ENCODE measurements at places on chromosomes 5 and 9.
A peak's percentile ranks its signal among the peaks of the same experiment; 100 is the strongest.

DNA sequence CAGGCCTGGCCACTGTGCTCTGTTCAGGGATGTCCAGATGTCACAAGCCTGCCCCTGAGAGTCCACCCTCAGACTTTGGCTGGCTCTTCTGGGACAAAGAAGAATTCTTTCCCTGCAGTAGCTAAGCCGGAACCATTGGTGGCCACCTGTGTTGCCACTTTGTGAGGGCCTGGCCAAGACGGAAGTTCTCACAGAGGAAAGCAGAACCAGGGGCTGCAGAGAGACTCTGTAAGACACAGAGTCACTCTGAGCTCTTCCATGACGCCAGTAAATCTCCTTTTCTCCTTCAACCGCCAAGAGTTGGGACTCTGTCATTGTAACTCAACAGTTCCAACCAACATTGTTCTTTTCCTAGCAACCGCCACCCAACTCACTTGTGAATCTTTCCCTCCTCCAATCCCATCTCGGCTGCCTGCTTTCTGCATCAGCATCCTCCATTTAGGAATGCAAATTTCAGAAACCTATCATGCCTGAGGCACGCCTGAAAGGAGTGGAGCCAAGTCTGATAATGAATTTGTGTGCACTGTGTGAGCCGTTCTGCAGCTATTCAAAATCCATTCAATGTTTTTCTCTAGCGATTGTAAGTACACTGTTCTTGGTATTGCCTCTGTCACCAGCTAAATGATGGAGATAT, 37.8 kb upstream of the ATP6V1G1 start:
- no peaks in the 10 kb centered on the region for H3K36me3 ChIP-seq
- H3K4me1 ChIP-seq: no peaks in the 10 kb centered on the region
- no peak overlapping the region for H3K4me3 ChIP-seq
- peaks cover 22% of the 10 kb centered on the region for H3K27me3 ChIP-seq
- DNase-seq: no peak

GRCh38 chr5:10695055-10695649, 65.9 kb downstream of the DAP start:
- H3K27ac ChIP-seq: no peak overlapping the region
- peaks cover 24% of the 10 kb centered on the region for H3K4me1 ChIP-seq
- H3K36me3 ChIP-seq: peaks cover 6% of the 10 kb centered on the region
- no peaks in the 10 kb centered on the region for H3K27me3 ChIP-seq

DNA sequence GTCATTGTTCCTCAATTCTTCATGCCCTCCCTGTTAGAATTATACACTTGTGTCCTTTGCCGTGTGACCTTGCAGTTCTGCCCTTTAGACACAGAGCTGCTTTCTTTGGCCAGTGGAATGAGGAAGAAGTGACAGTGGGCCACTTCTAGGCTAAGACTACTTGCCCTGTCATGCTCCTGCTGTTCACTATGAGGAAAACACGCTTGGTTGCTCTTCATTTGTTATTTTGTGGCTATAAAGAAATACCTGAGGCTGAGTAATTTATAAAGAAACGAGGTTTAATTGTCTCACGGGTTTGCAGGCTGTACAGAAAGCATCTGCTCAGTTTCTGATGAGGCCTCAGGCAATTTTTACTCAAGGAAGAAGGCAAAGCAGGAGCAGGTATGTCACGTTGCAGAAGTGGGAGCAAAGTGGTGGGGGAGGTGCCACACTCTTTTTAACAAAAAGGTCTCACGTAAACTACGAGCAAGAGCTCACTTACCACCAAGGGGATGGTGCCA, 279.1 kb upstream of the DMAC1 start:
- no peak overlapping the region for H3K4me3 ChIP-seq
- H3K27ac ChIP-seq: no peak overlapping the region
- no peaks in the 10 kb centered on the region for H3K36me3 ChIP-seq
- no peaks in the 10 kb centered on the region for H3K4me1 ChIP-seq
- no peak for DNase-seq
- no peaks in the 10 kb centered on the region for H3K27me3 ChIP-seq

- H3K36me3 ChIP-seq: no peaks in the 10 kb centered on the region
- H3K27ac ChIP-seq: no peak overlapping the region
- H3K4me1 ChIP-seq: peaks cover 21% of the 10 kb centered on the region
Observed at GRCh38 chr9:126857261-126857960, 3.0 kb upstream of the ZBTB34 start.

DNA sequence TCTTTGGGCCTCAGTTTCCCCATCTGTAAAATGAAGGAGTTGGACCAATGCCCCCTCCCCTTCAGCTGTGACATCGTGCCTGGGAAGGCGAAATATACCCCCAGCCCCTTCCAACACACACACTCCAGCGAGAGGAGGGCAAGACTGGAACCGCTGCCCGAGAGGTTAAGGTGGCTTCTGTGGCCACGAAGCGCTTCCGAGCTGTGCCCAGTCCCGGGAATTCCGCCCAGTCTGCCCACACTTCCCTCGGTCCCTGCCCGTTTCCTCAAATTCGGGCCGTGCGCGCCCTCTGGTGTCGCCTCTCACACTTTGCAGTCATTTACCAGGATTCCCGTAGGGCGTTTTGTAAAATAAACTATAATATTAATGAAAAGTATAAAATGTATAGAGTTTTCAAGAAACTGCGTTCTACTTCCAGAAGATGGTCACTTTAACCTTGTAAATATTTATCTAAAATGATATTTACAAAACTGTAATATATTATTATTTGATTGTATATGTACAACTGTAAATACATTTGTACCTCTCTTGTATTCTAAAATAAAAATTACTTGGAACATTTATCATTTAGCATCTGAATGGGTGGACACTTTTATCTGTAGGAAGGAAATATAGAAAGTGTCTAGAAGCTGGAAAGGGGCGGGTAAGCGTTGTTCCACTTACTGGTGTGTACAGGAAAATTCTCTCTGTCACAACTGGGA, 11.0 kb upstream of the EXOSC2 start:
- H3K36me3 ChIP-seq: no peaks in the 10 kb centered on the region
- H3K4me3 ChIP-seq: peak overlapping the region; percentile 74
- H3K27ac ChIP-seq: peak overlapping the region; percentile 66
- H3K4me1 ChIP-seq: peaks cover 6% of the 10 kb centered on the region
- DNase-seq: peak; percentile 66
- peaks cover 24% of the 10 kb centered on the region for H3K27me3 ChIP-seq

DNA sequence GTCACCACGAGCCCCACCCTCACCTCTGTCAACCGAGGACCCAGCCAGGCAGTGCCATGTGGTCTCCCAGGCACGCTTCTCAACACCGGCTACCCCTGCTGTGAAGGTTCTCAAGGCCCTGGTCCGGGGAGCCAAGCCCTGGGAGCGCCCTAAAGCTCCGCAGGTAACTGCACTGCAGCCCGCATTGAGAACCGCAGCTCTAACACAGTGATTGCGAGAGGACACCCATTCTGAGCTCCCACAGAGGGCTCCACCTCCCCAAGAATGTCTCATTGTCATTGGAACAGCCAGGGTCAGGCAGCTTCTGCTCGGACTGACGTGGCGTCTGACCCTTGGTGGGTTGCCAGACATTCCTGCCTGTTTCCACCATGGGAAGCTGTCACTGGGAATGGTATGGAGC, 88.3 kb downstream of the ANKRD33B start:
- H3K27ac ChIP-seq: no peak overlapping the region
- no peaks in the 10 kb centered on the region for H3K4me1 ChIP-seq
- no peak for DNase-seq
- no peaks in the 10 kb centered on the region for H3K27me3 ChIP-seq
- peaks cover 3% of the 10 kb centered on the region for H3K36me3 ChIP-seq

- no peaks in the 10 kb centered on the region for H3K27me3 ChIP-seq
- no peaks in the 10 kb centered on the region for H3K4me1 ChIP-seq
Observed at GRCh38 chr5:158287643-158288271, 428.8 kb upstream of the CLINT1 start.

DNA sequence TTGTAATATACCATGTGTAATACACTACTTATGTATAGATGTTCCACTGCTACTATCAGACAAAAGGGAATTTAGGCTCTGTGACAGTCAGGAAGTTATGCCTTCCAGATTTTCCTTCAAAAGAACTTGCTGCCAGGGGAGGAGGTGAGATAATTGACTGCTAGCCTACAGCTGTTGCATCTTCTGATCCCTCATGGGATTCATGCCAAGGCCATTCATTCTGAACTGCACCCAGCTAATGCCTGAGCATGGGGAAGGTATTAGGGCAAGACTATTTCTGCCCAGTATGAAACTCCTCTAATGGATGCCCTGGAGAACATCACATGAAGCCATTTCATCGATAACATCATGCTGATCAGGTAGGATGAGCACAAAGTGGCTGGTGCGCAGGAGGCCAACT, 746.5 kb upstream of the ZNF608 start:
- no peak overlapping the region for H3K4me3 ChIP-seq
- H3K27ac ChIP-seq: no peak overlapping the region
- H3K36me3 ChIP-seq: no peaks in the 10 kb centered on the region
- no peaks in the 10 kb centered on the region for H3K4me1 ChIP-seq

DNA sequence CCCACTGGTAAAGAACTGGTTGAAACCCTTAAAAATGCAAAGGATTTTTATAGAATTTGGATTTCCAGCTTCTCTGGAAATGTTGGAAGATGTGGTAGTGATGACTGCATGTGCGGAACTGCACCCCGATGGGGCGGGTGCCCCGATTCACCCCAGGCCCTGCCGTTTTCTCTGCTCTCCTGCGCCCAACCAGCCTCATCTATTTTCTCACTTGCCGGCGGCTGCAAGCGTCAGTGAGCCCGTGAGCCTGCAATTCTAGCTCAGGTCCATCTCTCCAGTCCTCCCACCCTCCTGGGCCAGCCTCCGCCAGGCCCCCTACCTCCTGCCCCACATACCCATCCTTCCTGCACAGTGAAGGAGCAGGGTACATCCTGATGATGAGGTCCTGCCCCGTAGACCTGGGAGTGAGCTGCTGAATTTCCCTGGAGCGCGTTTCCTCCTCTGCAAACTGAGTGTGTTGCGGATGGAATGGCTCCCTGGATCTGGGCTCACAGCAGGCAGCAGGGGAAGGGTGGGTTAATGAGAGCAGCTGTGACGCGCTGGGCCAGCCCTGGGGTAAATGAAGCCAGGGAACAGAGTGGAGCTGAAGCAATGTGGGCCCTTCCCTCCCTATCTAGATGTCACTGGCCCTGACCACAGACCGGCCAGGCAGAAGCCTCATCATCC, 45.9 kb upstream of the PHYKPL start:
- no peak overlapping the region for H3K4me3 ChIP-seq
- H3K36me3 ChIP-seq: no peaks in the 10 kb centered on the region
- no peak for DNase-seq
- peak overlapping the region; percentile 20 for H3K27ac ChIP-seq
- H3K4me1 ChIP-seq: peaks cover 19% of the 10 kb centered on the region

DNA sequence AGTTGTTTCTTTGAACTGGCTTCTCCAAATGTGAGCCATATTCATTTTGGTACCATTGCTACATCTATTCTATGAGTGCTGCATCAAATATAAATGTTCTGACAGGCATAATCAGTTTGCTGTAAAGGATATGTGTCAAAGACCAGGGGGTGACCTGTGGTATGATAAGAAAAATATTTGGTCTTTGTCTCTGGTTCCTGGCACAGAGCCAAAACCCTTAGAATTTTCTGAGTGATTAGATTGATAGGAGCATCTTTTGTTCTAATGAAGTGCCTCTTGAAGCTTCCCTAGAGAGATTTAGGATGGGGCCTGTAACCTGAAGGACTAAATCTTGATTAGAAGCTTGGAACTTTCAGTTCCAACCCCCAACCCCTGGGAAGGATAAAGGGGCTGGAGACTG, 256.3 kb downstream of the NNT start:
- H3K4me1 ChIP-seq: no peaks in the 10 kb centered on the region
- H3K36me3 ChIP-seq: no peaks in the 10 kb centered on the region
- H3K27me3 ChIP-seq: no peaks in the 10 kb centered on the region
- no peak overlapping the region for H3K4me3 ChIP-seq

GRCh38 chr9:38642951-38643814, 22.8 kb upstream of the ANKRD18A start:
- DNase-seq: no peak
- H3K4me1 ChIP-seq: no peaks in the 10 kb centered on the region
- no peak overlapping the region for H3K27ac ChIP-seq
- H3K4me3 ChIP-seq: no peak overlapping the region

GRCh38 chr5:87022415-87022814, 245.3 kb upstream of the RASA1 start:
- H3K27ac ChIP-seq: no peak overlapping the region
- no peaks in the 10 kb centered on the region for H3K27me3 ChIP-seq
- no peak for DNase-seq
- H3K4me3 ChIP-seq: no peak overlapping the region
- peaks cover 15% of the 10 kb centered on the region for H3K4me1 ChIP-seq
- no peaks in the 10 kb centered on the region for H3K36me3 ChIP-seq

GRCh38 chr5:164504141-164504772, 998.8 kb downstream of the MAT2B start:
- peak; percentile 37 for DNase-seq
- H3K4me3 ChIP-seq: no peak overlapping the region
- H3K4me1 ChIP-seq: no peaks in the 10 kb centered on the region
- no peaks in the 10 kb centered on the region for H3K27me3 ChIP-seq
- H3K36me3 ChIP-seq: no peaks in the 10 kb centered on the region

GRCh38 chr5:111280282-111280951, 56.2 kb downstream of the CAMK4 start:
- H3K36me3 ChIP-seq: peaks cover 15% of the 10 kb centered on the region
- H3K27me3 ChIP-seq: no peaks in the 10 kb centered on the region
- no peak overlapping the region for H3K4me3 ChIP-seq
- H3K4me1 ChIP-seq: peaks cover 28% of the 10 kb centered on the region
- no peak for DNase-seq

DNA sequence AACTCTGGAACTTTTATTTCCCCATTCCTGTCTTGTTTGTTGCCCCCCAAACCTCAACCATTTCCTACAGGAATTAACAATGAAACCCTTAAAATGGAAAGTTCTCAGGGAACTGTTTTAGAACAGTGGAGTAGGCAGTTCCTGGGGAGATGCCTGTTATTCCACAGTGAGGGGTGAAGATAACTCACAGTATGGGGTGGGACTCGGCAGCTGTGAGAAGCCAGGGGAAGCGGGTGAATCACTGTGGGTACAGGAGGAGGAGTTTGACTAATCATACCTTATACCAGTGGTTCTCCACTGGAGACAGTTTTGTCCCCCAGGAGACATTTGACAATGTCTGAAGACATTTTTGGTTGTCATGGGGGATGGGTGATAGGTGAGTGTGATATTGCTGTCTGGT, 36.9 kb upstream of the GLRA1 start:
- H3K27ac ChIP-seq: no peak overlapping the region
- DNase-seq: no peak
- peaks cover 5% of the 10 kb centered on the region for H3K4me1 ChIP-seq
- H3K36me3 ChIP-seq: no peaks in the 10 kb centered on the region
- no peak overlapping the region for H3K4me3 ChIP-seq
- H3K27me3 ChIP-seq: no peaks in the 10 kb centered on the region

DNA sequence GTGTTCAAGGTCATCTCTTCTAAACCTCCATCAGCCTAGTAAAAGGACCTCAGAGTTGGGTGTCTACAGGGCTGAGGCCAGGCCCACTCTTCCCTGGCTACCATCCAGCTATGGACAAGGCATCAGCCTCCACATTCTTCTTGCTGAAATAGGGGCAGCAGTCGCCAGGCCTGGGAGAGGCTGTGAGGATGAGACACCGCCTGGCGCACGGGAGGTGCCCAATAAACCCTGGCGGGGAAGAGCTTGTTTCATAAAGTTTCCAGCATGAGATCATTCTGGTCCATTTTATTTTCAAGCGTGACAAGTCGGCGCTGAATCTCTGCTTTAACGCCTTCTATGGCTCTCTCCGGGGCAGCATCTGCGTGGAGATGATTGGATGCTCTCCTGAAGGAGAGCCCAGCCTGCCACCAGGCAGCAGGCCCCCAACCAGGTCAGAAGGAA, 153.4 kb downstream of the OLFM1 start:
- no peak for DNase-seq
- no peak overlapping the region for H3K27ac ChIP-seq
- H3K4me3 ChIP-seq: no peak overlapping the region
- H3K4me1 ChIP-seq: no peaks in the 10 kb centered on the region
- H3K36me3 ChIP-seq: no peaks in the 10 kb centered on the region
